ENCODE measurements at places on chromosomes 3 and 15. TPM values are rescaled to one million over a fixed set of nuclear protein-coding genes. Genes with fewer than 3 reads are reported as not detected.

Gene FETUB
- not detected for polyA plus RNA-seq

Gene HDC
- polyA plus RNA-seq = 1.0 TPM

Gene SLC22A13
- 0.55 TPM for polyA plus RNA-seq

Gene CKMT1A
- polyA plus RNA-seq = 0.43 TPM

Gene TMCO5A
- not detected for polyA plus RNA-seq

Gene ST8SIA2
- 5.0 TPM for polyA plus RNA-seq

Gene XYLB
- 8.7 TPM for polyA plus RNA-seq

Gene CPLX3
- polyA plus RNA-seq = not detected

Gene AP4E1
- polyA plus RNA-seq = 8.9 TPM

Gene SLC25A20
- 12.2 TPM for polyA plus RNA-seq

Gene COLQ
- polyA plus RNA-seq = 9.5 TPM

Gene ACAN
- 1.0 TPM for polyA plus RNA-seq

Gene ABI3BP
- 77.4 TPM for polyA plus RNA-seq

Gene HRG
- polyA plus RNA-seq = 0.24 TPM

Gene TUSC7
- not detected for polyA plus RNA-seq

Gene RASGRF1
- polyA plus RNA-seq = 5.9 TPM

Gene PAQR5
- polyA plus RNA-seq = 6.9 TPM

Gene DNAH12
- 7.4 TPM for polyA plus RNA-seq

Gene LIPH
- 3.3 TPM for polyA plus RNA-seq

Gene IQCH
- polyA plus RNA-seq = 2.0 TPM

Gene NR2E3
- 0.64 TPM for polyA plus RNA-seq

Gene SIDT1
- polyA plus RNA-seq = 2.2 TPM

Gene CD86
- polyA plus RNA-seq = 3.2 TPM

Gene ALDH1A2
- 42.5 TPM for polyA plus RNA-seq
